ENCODE measurements at places on chromosomes 6 and 20.

DNA sequence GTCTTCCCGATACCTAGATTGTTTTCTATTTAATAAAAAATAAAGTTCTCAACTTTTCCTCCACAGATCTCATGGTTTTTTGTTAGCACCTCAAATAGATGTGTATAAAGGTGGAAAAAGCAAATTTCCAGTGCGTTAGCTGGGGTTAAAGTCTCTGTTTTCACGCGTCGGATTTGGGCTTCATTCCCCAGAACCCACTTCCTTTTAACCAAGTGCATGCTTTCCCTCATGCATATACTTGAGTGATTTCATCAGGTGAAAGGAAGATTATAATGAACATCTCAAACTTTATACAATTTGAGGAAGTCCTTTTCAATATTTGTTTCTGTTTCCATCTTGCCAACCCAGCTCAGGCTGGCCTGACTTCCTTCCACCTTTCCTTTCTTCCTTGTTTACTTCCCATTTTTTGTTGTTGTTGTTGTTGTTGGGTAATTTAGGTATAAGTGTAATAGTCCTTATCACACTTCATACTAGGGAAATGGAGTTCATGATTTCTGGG is 43.9 kb upstream of the GGTLC1 start:
- DNase-seq: no peak

GRCh38 chr20:21707267-21707666 is 1.8 kb downstream of the PAX1 start:
- DNase-seq: no peak

DNA sequence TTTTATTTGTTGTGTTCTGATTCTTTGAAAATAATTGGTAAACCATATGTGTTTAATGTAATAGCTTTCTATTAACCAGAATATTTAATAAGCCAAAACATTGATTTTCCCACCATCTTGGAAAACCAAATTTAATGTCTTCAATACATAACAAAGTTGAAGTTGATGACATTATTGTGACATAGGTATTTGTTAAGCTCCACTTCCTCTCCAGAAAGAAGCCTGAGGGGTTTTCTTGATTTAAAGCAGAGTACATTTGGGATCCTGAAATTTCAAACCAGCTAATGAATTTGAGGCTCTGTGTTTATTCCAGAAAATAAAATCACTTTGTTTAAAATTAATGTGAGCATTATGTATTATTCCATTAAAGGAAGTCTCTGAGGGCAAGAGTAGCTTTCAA is 106.3 kb downstream of the PERP start:
- DNase-seq: no peak

DNA sequence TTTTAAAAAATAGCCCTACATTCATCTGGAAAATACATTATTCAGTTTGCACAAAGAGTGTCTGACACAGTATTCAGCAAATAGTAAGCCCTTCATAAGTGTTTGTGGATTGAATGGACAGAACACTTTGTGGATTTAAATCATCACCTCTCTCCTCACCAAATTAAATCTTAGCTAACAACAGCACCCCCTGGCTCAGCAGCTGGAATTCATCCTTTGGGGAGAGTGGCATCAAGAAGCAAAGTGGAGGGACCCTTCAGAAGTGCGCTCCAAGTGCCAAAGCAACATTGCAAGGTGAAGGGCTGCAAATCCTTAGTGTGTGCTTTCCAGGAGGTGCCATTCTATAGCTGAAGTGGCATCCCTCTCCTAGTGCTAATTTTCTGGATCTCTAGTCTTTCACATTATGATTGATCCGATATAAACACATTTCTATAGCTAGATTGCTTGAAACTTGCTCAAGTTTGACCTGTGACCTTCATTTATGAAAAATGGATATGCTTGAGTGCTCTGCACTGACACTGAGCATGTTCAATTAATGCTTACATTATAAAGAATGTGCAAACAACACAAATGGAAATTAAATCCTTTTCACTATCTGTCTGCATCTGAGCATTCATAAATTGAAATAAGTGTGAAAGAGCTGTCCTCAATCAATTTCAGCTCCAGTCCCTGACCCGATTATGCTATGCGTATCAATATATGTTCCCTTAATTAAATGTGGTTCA is 891.7 kb downstream of the C6orf118 start:
- DNase-seq: no peak

DNA sequence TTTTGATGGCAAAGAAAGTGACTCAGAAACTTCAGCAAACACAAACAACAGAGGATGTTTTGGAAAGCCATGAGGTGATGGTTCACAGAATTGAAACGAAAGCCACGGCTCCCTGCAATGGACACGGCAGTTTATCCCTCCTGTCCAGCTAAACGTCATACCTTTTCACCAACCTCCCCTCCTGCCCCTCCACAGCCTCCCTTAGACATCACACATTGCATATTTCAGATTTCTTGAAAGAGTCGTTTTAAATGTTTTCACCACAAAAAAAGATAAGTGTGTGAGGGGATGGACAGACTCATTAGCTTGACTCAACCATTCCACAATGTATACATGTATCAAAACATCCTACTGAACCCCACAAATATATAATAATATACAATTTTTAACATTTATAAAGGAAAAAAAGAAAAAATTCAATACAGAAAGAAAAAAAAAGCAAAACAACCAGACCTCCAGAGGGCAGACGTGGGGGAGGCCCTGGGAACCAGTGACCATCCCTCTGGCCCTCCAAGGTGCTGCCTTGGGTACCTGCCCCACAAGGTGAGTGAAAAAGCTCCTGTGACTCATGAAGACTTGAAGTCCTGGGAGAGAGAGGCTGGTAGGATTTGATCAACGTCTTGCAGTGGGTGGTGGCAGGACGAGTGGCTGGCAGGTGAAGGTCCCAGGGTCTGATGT is 117.2 kb upstream of the THBS2 start:
- no peak for DNase-seq

GRCh38 chr6:147700436-147701209 is 192.1 kb downstream of the SAMD5 start:
- DNase-seq: no peak

- no peak for DNase-seq
Measured at GRCh38 chr6:135976585-135976984, 125.1 kb downstream of the PDE7B start.

GRCh38 chr6:33213166-33213988 is 5.1 kb downstream of the RING1 start:
- DNase-seq: no peak

DNA sequence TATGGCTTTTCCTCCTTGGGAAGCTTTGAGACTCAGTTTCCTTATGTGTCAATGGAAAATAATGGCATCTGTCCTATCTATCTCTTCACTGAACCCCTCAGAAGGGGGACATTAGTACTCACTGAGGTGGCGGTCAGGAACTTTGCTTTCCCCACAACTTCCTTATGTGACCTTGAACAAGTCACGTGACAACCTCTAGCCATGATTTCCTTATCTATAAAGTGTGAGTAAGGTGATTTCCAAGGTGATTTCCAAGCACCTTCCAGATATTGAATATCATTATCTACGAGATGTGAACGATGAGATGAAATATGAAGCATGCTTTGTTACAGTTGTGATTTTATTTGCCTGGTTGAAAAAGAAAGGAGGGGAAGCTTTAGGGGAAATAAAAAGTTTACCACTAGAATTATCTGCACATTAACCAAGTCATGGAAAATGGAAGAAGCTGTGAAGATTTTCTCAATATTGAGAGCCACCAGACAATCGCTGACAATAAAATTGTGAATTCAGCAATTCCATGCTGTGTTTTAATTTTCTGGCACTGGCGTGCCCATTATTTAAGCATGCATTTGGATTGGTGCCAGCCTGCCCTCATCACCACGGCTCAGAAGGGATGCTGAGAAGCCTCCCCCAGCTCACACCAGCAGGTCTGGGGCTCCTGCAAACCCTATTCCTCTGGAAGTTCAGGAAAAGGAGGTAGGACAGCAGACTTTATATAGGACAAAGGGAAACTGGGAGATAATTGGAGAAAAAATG is 255.3 kb downstream of the CD83 start:
- DNase-seq: no peak

DNA sequence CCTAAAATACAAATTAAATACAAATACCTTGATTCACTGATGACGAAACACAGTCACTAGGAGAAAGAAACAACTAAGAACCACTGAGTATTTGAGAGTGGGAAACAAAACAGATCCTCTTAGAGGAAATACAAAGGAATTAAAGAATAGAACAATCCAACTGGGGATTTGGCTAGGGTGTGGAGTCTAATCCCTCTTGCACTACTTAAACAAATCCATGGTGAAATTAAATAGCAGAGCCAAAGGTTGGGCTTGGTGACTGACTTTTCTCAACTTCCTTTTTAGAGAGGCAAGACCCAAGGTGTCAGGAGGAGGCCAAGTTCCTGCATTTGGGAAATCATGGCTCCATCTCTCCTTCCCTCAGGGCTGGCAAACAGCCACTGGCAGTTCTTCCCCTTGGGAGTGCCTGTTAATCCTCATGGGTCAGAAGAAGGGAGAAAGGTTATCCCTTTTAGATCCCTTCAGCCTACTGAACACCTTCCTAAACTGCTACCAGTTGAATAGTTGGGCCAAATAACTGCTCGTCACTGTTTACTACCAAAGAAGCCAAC is 101.2 kb upstream of the TRAF3IP2 start:
- no peak for DNase-seq

DNA sequence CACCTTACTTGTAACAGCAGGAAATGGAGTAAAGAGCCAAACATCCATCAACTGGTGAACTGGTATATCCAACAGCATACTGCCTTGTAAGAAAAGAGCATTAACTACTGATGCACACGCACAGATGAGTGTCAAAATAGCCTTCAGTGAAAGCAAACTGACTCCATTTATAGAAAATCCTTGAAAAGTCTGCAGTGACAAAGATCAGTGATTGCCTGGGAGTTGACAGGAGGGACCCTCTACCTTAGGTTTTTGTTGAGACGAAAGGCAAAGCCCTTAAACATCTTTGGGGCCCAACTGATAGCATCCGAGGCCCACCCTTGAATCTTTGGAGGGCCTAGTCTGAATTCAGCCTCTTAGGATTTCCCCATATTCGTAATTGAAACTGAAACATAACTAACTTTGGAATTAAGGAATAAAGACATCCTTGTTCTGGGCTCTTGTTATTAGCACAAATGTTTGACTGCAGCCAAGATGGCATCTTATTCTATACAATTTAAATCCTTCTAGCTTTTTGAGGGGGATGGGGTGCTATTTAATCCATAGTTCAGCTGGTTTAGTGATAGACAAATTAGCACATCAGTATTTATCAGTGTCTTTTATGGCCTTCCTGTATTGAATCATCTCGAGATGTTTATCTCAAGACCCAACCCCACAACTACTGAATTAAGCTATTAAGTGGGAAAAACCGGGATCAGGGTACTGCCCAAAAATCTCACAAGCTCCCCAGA is 13.0 kb downstream of the FBXO5 start:
- DNase-seq: no peak

DNA sequence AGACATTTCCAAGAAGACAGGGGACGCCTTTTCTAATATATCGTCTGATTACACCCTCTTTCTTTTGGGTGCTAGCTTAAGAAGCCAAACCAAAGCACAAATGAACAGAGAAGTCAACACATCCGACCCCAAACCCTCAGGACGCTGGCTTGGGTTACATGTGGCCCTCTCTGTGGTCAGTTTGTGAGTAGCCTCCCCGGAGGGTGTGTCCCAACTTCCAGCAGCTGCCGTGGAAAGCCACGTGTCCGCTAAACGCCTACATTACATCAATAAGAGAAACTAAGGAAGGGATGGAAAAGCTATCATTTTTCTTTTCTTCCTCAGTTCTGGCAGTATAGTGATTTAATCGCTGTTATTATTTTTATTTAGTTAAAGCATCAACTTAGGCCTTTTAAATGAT is 487 bp upstream of the BMP6 start:
- no peak for DNase-seq

DNA sequence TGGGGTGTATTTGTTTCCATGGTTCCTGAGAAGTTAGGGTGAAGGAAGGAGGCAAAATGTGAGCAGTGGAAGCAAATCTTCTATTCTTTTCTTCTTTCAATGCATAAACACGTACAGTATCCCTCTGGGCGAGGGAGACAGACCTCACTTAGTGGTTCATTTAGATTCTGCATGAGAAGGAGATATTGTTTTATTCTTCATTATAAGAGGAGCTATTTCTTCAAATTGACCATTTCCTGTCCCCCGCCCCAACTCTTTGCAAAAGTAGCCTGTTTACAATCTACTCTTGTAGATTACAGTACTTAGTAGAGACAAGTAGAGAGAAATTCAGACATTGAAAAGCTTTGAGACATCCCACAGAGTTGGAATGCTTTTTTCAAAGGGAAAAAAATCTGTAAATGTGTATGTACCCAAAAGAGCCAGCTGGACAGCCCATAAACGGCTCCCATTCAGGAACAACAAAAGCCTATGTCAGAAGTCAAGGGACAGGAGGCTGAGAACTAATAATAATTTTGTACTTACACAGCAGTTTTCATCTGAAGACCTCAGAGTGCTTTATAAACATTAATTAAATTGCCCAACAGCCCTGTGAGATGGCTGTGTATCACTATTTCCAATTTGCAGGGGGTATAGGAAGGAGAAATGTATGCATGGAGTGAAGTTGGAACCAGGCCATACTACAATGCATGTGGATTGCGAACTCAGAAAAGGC is 23.9 kb downstream of the CD83 start:
- DNase-seq: no peak

DNA sequence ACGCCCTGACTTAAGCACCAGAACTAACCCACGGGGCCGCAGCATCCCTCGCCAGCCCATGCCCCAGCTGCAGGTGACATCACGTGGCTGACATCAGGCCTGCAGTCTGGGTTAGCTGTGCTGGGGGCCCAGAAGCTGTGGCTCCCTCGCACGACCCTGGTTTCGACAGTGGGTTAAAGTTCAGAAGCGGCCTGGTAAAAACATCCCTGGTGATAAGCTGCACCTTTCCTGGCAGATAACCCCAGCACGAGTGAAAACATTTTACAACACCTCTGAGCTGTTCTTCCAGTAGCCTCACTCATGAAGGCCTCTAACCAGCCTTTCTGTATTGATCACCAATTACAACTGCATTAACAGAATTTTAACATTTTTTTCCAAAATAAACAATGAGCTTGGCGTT is 136.4 kb upstream of the RREB1 start:
- DNase-seq: no peak

- DNase-seq: no peak
Measured at GRCh38 chr6:131061751-131062119, 1.3 kb downstream of the EPB41L2 start.

GRCh38 chr20:24608926-24609667 is 139.7 kb downstream of the SYNDIG1 start:
- no peak for DNase-seq

GRCh38 chr6:106564476-106564875 is 64.8 kb downstream of the RTN4IP1 start:
- no peak for DNase-seq

GRCh38 chr6:14246876-14247275 is 129.3 kb downstream of the CD83 start:
- no peak for DNase-seq

GRCh38 chr6:44473393-44474189 is 86.1 kb downstream of the CDC5L start:
- no peak for DNase-seq
